Activated CD8-positive, alpha-beta memory T cell treated with anti-CD3 and anti-CD28 coated beads for 1 hour (primary cell): ENCODE measurements at places on chromosomes 7 and 10.

GRCh38 chr10:28410420-28411135 lies 107.7 kb upstream of the MPP7 start:
- no peak for DNase-seq

GRCh38 chr10:48655411-48656240 lies 29.0 kb upstream of the WDFY4 start:
- no peak for DNase-seq

DNA sequence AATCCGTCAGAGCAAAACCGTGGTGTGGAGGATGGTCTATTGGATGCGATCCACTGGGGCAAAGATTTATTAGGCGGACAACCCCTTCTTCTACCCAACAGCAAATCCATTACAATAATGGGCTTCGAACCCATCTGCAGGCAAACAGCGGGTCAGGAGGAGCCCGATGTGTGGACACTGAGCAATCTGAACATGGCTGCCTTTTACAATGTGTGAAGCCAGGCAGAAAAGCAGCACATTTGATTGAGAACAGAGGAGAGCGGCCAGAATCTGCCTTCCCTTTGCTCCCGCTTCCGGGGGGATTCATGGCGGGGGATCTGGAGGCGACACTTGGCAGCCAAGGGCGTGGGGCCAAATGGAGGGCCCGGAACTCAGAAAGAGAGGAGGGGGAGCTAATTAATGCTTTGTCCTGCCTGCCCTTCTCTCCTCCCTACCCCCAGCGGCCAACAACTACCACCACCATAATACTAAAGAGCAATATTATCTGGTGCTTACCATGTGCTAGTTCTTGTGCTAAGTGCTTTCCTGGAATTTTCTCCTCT lies 133.0 kb downstream of the EMX2 start:
- no peak for DNase-seq

DNA sequence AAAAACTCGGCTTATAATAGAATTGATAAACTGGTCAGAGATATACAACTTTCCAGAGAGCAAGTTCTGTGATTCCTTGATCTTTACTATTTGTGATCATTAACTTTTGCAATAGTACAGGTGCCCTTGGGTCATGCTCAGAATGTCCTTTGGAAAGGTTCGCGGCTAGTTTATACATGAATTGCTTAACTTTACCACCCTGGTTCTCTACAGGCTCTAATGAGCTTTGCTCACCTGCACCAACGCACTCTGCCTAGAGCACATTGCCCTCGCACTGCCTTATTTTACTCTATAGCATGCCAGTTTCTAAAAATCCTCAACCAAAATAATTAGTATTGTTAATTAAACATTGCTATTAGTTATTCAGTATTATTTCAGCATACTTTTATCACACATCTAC lies 931.2 kb upstream of the KCND2 start:
- DNase-seq = no peak

DNA sequence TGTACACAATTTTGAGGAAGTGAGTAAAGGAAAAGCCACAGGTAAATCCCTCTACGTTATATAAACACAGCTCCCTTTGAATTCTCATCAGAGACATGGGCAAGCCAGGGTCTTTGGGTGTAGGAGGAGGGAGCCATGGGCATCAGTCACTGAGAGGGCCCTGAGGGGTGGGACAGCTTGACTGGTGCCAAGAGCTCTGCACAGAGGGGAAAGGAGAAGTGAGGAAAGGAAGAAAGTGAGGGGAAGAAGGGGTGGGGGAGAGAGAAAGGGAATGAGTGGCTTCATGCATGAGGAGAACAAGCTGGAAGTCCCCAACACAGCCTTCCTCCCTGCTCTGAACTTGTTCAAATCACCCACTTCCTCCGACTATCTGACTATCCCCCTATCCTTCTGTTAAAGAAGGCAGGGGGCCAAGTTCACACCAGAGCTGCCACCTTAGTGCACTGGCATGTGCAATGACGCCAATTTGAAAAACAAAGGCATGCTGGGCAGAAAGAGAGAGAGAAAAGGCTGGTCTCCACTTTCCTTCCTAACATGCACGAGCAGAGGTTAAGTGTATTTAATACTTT lies 16.4 kb upstream of the RNF148 start:
- DNase-seq = no peak

DNA sequence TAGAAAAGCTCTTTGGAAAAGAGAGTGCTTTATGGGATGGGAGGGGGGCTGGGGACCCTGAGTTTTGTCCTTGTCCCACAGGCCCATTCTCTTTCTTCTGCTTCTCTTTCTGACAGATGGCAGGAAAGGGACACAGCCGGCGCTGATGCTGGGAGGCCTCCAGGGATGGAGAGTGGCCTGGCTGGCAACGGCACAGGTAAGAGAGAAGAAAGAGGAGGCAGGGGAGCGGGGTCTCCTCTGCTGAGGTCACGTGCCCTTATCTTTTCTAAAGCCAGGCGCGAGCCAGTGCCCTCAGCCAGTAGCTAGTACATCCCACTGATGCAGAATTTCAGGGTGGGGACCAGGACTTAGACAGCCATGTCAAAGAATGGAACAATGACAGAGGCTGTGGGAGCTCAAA lies 9.2 kb downstream of the ZNF775 start:
- DNase-seq = no peak

- DNase-seq = no peak
Observed at GRCh38 chr10:118687472-118687871, 67.3 kb downstream of the CACUL1 start.

DNA sequence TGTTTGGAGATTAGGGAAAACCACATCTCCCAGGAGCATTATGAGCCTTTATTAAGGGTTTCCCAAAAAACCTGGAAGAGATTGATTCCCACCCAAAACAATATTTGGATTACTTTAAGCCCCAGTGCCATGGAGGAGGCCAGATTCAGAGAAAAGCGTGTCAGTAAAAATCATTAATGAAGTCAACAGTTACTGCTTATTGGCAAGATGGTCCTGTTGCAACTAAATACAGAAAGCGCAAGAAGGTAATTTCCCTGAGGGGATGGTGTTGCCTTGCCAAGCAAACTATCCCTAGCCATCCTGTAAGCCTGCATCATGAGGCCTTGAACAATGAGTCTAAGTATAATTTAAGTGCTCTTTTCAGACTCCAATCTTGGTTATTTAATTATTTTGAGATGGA lies 156.6 kb downstream of the SPAG6 start:
- no peak for DNase-seq

- DNase-seq = no peak
Observed at GRCh38 chr7:102182016-102182415, 104.7 kb upstream of the SH2B2 start.

GRCh38 chr7:150976529-150977381 lies 1.4 kb downstream of the KCNH2 start:
- no peak for DNase-seq

- no peak for DNase-seq
Observed at GRCh38 chr10:131314799-131315198, 3.3 kb upstream of the TCERG1L start.

- DNase-seq = no peak
Observed at GRCh38 chr7:92751902-92752901, 84.2 kb downstream of the CDK6 start.

DNA sequence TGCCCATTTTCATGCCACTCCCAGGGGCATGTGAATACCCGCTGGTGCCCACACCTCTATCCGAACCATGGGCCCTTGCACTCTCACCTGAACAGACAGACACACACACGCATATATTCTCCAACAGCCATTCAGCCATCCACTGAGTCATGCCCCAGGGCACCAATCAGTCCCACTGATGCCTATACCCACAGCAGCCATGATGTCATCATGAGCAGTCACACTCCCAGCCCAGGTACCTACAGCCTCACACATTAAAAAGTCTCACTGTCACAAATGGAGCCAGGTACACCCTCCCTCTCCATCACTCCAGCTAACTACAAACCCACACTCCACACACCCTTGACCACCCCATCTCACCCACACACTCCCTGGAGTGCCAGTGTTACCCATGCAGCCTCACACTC lies 12.2 kb downstream of the VSIR start:
- DNase-seq = no peak

DNA sequence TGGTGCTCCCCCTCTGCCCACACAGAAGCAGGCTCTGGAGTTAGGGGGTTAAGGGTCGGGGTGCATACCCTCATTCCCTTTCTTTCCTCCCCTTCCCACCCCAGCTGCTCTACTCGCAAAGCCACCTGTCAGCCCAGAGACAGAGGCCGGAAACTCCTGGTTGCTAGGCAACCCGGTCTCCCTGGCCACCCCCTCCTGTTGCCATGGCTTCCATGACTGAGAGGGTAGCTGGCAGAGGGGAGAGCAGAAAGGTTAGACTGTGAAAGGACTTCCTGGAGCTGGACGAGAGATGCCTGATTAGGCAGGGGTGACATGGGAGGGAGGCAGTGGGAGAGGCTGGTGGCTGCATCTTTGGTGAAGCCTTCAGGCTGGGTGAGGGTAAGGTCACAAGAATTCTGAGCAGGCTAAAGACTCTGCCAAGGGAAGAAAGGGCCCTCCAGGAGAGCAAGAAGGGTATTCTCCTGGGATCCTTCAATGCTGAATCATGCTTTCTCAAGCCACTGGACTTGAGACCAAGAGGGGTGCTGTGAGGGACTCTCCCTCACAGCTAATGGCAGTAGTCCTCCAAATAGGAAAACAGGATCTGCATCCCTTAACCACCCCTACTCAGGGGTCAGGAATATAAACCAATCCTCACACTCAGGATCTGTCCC lies 5.4 kb downstream of the PSD start:
- DNase-seq = no peak

- DNase-seq = no peak
Observed at GRCh38 chr10:30759423-30759822, 129.9 kb upstream of the LYZL2 start.

GRCh38 chr7:22123139-22123538 lies 177.4 kb upstream of the CDCA7L start:
- DNase-seq = no peak

DNA sequence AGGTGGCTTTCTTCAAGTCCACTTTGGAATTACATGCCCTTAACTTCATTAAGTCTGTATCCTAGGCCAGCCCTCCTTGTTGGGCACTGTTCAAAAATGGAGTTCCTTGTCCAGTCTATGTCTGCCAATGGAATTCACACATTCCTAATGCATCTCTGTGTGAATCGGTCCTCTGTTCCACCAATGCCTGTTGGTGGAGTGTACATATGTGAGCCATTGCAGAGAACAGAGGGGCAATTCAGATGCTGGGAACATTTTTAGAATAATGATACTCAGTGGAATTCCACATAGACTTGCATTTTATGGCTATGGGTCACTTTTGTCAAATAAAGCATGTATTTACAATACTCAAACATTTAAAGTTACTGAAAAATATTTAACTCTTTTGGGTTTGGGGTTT lies 108.3 kb downstream of the COL28A1 start:
- no peak for DNase-seq

GRCh38 chr10:122143238-122143841 lies 127.8 kb upstream of the BTBD16 start:
- DNase-seq = no peak

GRCh38 chr7:10973942-10974911 lies 555 bp downstream of the PHF14 start:
- no peak for DNase-seq

- no peak for DNase-seq
Observed at GRCh38 chr10:22915314-22915713, 12.5 kb upstream of the ARMC3 start.

DNA sequence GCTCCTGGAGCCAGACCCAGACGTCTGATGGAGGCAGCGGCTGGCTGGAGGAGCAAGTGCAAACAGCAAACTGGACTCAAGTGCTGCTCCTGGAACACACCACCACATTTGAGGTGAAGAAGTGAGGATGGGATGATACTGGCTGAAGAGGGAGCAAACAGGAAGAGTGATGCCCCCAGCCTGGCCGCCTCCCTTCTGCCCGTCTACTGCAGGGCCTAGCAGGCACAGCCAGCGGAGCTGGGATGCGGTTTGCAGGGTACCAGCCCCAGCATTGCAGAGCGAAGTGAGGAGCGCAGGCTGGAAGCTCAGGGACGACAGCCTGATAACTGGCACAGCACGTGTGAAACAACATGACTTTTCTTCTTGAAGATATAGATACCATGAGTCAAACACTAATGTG lies 111.8 kb upstream of the ZNF32 start:
- DNase-seq = no peak

DNA sequence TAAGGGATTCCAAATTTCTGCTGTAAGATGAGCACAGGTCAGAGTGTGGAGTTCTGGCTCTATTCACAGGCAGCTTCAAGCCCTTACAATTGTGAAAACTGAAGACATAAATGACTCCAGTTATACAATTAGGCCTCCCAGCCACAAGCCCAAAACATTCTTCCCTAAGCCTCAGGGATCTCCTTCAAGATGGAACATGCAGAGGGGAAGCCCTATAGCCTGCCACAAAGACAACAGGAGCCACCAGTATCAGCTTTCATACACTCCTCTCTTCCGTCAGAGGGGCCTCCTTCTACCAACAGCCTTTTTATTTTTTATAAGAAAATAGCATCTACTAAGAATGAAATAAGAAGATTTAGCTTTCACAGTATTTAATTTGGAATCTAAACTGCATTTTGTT lies 46.5 kb downstream of the DLD start:
- no peak for DNase-seq

- DNase-seq = no peak
Observed at GRCh38 chr7:27420702-27421101, 178.1 kb downstream of the EVX1 start.

DNA sequence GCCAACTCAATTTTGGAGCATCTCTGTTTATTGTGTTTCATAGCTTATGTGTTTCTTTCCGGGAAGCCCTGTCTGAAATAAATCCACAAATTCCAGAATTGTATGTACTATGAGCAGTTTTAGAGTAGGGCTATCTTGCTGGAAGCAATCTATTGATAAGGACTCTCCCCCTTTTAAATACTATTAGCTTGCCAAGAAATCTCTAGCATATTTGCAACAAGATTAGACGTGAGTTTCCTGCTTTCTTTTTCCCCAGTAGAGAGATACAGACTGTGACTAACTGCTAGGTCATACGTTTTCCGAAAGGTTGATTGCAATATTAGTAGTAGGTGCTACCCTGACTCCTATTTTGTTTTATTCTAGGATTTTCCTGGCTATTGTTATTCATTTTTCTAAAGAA lies 277.0 kb downstream of the MALRD1 start:
- no peak for DNase-seq

DNA sequence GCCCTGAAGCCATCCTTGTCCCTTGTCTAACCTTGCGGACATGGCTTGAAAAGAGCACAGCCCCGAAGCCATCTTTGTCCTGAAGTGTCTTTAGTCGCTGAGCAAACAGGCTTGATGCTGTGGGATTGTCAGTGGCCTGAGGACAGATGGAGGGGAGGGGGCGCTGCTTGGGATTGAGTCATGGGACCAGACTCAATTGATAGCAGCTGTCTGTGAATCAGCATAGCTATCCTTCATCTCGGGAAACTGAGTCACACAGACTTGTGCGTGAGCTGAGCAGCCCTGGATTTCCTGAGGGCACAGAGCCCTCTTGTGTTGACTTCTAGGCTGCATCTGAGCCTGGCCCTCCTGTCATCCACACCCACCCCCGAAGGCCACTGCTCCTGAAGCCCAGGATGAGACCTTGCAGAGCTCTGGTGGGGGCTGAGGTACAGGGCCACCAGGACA lies 14.4 kb downstream of the MYO1G start:
- no peak for DNase-seq
